ENCODE measurements at places on chromosomes 3 and 15.
A peak's percentile ranks its signal among the peaks of the same experiment; 100 is the strongest.

DNA sequence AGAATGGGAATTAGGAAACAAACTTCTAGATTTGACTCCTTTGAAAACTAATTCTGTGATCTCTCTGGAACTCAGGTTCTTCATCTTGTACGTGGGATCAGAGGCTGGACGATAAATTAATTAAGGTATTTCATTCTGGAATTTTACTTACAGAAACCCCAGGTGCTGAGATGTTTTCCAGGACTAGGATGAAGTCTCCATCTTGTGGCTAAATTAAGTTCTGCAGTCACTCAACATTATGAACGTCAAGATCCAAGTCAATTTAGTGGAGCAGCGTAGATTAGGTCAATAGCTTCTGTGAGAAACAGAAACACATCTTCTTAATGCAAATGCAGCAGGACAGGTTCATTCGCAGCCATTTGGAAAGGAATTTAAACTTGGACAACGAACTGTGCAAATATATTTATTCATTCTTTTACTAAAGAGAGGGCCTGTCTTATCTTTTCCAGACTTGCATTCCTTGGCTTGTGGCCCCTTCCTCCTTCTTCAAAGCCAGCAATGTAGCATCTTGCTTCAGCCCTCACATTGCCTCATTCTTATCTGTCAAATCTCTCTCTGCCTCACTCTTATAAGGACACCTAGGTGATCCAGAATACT lies 26.7 kb upstream of the TMC3 start:
- DNase-seq, result no peak

GRCh38 chr15:57527382-57528091 lies 64.2 kb upstream of the MYZAP start:
- peak; percentile 46 for DNase-seq

DNA sequence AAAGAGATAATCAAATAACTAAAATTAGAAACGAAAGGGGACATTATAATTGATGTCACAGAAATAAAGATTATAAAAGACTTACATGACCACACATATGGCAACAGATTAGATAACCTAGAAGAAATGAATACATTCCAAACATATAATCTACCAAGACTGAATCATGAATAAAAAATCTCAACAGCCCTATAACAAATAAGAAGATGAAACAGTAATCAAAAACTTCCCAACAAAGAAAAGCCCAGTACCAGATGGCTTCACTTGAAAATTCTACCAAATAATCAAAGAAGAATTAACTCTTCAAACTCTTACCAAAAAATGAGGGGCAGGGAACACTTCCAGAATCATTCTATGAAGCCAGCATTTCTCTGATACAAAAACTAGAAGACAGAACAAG lies 11.8 kb downstream of the TOP2B start:
- DNase-seq, result no peak

- DNase-seq, result no peak
These were observed 112.3 kb downstream of the WDR76 start for GRCh38 chr15:43939070-43939469.

DNA sequence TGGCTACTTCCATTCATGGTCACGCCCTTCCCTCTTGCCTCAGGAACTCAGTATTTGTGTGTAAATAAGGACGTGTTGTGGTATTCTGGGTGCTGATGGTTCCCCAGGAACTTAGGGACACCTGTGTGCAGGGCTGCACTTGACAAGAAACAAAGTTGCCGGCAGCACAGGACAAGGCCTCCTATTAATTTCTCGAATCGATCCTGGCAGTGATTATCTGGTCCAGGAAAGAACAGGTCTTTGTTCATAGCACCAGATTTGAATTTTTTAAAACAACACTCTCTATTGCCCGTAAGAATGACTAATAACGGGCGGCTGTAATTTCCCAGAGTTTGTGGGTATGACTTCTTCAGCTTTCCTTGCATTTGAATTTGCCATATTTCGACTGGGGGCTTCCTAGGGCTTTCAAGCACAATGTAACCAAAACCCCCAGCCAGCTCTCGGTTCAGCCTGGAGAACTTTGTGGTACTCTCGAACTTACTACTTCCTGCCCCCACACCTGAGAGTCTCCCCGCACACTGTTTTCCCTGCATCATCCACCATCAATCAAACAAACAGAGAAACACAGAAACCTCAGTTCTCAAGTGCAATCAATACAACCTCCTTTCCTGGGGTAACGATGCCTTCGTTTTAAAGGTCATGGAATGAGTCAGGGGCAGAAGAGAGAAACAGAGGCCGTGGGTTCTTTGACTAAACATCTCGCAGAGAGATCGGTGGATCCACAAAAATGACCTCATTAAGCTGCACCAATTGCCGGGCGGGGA lies 241.7 kb upstream of the ICE2 start:
- no peak for DNase-seq

DNA sequence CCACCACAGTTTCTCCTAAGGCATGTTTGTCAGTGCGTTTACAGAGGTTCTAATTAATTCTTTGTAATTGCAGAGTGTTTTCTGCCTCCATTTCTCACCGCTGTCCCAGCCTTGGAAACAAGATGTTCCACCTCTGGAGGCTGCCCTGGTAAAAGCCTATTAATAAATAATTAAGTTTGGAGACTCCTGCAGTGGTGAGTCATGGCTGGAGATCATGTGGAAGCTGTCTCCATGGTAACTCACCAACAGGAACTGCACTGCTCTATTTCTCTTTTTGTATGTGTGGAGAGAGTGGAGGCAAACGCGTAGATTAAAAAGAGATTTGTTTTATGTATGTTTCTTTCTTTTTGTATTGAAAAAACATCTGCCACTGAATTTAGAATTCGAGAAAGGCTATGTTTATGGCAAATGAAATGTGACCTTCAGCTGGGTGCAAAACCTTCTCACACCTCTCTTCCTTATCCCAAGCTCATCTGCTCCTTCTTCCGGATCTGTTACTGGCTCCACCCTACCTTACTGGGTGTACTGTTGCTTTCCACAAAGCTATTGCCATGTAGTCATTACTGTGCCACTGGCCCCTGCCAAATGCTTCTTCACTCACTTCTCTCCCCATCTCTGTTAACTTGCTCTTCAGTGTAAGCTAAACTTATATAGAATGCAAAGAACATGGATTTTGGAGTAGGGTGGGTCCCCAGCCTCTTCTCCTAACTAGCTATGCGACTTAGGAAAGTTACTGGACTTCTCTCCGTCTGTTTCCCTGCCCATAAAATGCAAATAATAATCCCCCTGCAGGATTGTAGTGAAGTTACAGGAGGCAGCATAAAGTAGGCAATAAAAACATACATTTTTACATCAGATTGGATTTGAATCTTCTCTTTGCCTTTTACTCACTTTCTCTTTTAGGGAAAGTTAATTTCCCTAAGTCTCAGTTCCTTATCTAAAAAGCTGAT lies 778.5 kb downstream of the NTRK3 start:
- no peak for DNase-seq

- no peak for DNase-seq
These were observed 106.7 kb upstream of the AGBL1 start for GRCh38 chr15:85972805-85973540.

DNA sequence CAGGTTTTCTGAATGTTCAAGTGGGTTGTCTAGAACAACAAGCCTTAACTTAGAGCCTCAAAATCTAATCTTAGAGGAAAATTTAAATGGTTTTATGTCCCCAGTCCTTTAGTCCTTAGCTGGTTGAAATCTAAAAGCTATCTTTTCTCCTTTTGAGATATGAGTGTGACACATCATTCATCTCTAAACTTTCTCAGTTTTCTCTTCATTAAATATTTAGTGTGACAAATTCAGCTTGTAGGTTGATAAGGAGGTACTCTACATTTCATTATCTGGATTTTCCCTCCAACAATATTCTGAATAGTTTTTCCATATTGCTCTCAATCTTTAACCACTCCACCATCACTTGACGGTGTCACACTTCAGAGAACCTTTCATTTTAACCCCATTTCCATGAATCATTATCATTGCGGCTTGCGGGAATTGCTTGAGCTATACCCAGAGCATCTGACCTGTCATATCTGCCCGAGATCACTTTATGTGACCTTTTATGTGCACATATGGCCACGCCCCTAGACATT lies 16.1 kb upstream of the ATP8B4 start:
- DNase-seq, result no peak

Data from hypothalamus (tissue), 51 donors.